ENCODE measurements at places on chromosomes 4 and X.
A peak's percentile ranks its signal among the peaks of the same experiment; 100 is the strongest.

DNA sequence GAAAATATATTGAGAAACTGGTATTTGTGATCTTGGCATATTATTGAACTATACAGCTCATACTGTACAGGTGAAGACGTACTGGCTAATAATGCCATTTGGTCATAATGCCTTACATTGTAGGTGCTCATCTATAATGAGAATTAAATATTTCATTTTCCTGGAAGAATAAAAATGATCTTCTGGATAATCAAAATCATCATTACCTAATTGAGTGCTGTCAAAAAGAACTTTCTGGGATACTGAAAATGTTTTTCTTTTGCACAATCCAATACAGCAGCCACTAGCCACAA, 4.1 kb downstream of the RASGEF1B start:
- DNase-seq = no peak

GRCh38 chr4:156018383-156018782, 64.7 kb upstream of the CTSO start:
- DNase-seq = no peak

DNA sequence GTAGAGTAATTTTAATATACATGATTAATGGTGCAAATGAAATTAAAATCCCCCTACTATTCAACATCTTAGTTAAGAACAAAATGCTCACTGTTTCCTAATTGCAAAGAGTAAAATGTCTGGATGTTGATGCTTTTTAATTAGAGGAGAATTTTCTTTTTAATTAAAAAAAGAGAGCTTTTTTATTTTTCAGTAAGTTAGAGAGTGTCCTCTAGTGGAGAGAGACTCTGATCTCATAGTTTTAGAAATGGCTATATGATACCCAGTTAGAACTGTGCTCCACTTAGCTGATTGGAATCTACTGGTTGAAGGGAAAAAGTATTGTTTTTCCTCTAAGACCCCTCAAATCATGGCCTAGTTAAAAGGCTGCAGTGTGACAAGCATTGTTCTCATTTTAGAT, 312.0 kb upstream of the MAGEB2 start:
- DNase-seq = no peak

GRCh38 chr4:154044742-154045485, 256.0 kb upstream of the SFRP2 start:
- no peak for DNase-seq

- DNase-seq = no peak
Observed at GRCh38 chr4:150593996-150594395, 12.0 kb downstream of the MAB21L2 start.

DNA sequence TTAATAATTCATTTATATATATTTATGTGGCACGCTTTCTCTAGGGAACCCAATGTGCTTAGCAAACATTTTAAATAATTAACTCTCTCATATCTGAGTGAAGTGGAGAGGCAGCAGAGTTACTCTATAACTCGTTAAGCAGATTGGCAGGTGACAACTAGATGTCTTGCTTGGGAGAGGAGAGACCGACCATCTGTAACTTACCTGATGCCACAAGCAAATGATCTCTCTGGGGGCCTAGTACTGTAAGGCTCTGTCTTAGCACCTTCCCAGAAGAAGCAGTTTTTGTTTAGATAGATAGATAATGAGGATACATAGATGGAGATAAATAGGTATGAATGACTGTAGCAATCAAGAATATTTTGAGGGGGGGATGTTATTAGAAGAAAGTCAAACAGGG, 11.9 kb upstream of the SEL1L3 start:
- DNase-seq = no peak

GRCh38 chr4:163070023-163070422, 96.7 kb downstream of the NAF1 start:
- DNase-seq = no peak

GRCh38 chrX:132226169-132226568, 6.9 kb upstream of the RAP2C start:
- no peak for DNase-seq

- DNase-seq = no peak
Observed at GRCh38 chrX:437661-438390, 51.1 kb upstream of the PPP2R3B start.

DNA sequence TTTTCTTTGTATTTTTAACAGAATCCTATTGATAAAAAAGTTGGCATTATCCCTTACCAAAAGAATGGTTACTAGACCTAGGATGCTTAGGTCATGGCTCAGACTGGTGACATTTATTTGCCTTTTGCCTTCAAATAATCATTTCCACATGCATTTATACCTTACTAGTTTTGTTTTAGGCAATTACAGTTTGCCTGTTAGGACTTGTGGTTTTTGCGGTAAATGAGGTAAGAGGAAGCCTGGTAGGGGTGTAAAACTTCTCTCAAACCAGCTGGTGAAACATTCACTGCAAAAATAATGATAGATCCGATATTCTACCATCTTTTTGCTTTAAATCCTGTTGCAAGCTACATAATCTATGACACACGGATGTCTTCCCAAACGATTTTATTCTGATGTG, 12.1 kb downstream of the LAMP2 start:
- no peak for DNase-seq

DNA sequence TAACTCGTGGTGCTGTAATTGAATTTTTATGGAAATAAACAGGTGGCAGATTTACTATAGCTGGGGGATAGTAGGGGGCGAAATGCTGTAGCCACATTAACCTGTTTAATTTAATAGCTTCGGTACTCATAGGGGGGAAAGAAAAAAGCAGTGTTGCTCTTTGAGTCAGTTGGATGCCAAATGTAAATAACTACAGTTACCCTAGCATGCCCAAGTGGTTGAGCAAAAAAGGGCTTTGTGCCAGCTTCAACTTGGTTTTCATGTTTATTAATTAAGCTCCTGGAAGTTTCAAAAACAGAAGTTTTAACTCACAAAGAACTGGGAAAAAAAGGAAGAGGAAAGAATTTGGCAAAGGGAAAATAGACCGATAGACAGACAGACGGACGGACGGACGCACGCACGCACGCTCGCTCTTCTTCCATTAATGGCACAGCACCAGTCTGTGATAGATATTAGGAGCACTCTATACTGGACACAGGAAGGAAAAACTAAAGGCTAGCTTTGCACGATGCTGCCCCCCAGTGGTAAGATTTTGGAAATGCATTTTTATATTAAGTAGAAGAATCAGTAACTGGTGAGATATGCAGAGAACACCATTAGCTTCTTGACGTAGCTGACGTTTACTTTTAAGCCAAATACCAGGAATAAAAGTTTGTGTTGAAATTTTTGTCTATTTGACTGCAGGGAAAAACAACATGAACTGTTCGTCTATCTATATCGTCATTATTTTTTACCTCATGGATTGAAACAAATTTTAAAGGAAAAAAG, 151.8 kb downstream of the SLC7A11 start:
- DNase-seq = peak; percentile 53

DNA sequence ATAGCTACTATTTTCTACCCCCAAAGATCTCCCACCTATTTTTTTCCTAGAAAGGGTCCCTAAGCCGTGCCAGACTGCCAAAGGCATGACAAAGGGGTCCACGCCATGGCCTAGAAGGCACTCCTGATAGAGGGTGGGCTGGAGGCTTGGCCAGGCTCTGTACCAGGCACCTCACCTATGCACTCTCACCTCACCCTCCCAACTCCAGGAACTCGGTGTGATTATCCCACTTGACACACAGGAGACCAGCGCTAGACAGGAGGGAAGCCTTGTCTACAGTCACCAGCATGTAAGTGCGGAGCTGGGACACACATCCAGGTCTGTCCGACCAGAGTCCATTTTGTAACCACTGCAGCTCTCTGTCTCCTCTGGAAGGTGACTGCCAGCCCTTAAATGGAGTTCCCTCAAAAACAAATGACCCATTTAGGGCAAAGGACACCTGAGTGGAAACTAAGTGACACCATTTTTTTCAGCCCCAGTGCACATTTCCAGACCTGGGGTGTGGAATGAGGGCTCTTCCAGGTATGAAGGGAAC, 106.4 kb downstream of the RTL5 start:
- no peak for DNase-seq

DNA sequence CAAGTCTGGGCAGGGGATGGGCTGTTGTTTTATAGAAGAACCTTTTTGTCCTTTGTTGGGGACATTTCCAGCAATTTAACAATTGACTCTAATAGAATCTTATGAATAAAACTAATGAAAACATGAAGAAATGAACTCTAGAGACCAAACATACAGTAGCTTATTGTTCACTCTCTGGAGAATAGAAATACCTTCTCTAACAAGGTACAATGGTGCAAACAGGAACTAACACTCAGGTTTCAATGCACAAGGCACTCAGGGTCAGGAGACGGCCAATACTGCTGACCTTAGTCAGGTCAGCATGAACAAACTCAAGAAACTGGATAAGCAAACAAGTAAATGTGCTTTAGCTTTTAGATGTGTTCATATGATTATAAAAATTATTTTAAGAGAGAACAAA, 39.6 kb upstream of the FBXW7 start:
- DNase-seq = no peak

- DNase-seq = no peak
Observed at GRCh38 chr4:34178476-34178875, 2065.8 kb downstream of the ARAP2 start.

Measured in DMS 273 treated with DMSO at 0.1 percent for 48 hours (cell line).